ENCODE measurements at places on chromosomes 13 and 19.

- no peak for DNase-seq
These were observed 107.5 kb downstream of the KLF12 start for GRCh38 chr13:74026753-74027152.

- no peak for DNase-seq
These were observed 13.4 kb downstream of the LYL1 start for GRCh38 chr19:13089139-13089856.

DNA sequence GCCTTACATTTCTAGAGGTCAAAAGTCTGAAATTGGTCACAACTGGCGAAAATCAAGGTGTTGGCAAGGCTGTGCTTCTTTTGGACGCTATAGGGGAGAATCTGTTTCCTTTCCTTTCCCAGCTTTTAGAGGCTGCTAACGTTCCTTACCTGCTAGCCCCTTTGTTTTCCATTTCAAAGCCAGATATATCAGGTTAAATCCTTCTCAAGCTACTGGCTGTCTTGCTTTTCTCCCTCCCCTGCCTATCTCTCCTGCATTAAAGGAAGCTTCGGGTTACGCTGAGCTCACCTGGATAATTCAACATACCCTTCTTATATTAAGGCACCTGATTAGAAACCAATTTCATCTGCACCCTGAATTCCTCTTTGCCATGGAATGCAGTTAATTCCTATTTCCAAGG is 1569.7 kb upstream of the SLC10A2 start:
- no peak for DNase-seq

DNA sequence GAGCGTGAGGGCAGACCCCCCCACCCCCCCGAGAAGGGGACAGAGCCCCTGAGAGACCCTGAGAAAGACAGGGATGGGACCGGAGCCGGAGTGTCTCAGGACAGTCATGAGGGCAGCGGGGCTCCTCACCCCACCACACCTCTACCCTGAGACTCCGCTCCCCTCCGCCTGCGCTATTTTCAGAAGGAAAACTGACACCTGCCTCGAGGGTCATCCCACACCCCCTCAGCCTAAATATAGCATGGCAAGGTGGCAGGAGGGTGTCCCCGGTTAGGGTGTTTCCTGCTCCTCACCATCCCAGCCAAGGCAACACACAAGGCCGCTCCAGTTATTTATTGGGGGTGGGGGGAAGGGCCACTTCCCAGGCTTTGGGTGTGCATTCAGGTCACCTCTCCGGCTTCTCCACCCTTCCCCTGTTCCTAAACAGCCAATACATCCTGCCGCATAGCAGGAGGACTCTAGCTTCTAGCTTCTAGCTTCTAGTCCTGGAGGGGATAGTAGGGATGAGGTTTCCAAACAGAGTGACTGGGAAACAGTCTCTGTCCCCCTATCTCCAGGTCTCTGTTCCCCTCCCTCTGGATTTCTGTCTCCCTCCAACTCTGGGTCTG is 1.4 kb upstream of the NTF4 start:
- DNase-seq = no peak

GRCh38 chr13:111623208-111623607 is 302.8 kb downstream of the TEX29 start:
- no peak for DNase-seq

GRCh38 chr13:24033527-24034302 is 126.8 kb upstream of the SPATA13 start:
- no peak for DNase-seq

DNA sequence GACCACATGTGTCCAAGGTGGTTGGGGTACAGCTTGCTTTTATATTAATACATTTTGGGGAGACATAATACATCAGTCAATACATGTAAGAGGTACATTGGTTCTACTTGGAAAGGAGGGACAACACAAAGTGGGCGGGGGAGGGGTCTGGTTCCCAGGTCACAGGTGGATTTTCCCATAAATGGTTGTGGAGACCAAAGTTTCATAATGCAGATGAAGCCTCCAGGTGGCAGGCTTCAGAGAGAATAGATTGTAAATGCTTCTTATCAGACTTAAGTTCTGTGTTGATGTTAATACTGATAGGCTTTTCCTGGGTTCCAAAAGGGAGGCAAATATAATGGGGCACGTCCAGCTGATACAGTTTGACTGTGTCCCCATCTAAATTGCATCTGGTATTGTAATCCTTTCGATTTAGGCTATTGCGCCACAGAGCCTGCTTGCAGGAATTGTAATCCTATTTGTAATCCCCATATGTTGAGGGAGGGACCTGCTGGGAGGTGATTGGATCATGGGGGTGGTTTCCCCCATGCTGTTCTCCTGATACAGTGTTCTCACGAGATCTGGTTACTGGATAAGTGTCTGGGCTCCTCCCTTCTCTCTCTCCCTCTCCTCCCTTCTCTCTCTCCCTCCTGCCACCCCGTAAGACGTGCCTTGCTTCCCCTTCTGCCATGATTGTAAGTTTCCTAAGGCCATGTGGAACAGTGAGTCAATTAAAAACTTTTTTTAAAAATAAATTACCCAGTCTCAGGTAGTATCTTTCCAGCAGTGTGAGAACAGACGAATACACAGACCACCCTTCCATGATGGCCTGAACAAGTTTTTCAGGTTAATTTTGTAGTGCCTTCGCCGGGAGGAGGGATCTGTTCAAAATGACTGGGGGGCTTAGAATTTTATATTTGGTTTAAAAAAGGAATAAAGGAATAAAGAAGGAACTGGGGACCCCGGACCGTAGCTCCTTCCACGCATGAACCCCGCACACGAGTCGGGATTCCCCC is 44.9 kb downstream of the ZNF823 start:
- no peak for DNase-seq

GRCh38 chr19:51712461-51713081 is 11.2 kb downstream of the HAS1 start:
- no peak for DNase-seq

- peak; percentile 3 for DNase-seq
These were observed 12.8 kb upstream of the ZNF554 start for GRCh38 chr19:2806736-2807378.

- DNase-seq = no peak
These were observed 527.5 kb upstream of the NBEA start for GRCh38 chr13:34414616-34415015.

DNA sequence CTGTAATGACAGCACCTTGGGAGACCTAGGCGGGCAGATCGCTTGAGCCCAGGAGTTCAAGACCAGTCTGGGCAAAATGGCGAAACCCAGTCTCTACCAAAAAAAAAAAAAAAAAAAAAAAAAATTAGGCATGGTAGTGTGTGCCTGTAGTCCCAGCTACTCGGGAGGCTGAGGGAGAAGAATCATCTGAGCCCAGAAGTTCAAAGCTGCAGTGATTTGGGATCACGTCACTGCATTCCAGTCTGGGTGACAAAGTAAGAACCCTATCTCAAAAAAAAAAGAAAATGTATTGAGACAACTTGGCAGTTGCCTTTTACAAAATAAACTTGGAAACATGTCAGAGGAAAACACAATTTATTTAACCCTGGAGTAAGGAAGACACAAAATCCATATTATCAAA is 26.8 kb downstream of the RBM26 start:
- DNase-seq = no peak

GRCh38 chr19:3636962-3637361 is 10.4 kb upstream of the CACTIN start:
- DNase-seq = no peak

DNA sequence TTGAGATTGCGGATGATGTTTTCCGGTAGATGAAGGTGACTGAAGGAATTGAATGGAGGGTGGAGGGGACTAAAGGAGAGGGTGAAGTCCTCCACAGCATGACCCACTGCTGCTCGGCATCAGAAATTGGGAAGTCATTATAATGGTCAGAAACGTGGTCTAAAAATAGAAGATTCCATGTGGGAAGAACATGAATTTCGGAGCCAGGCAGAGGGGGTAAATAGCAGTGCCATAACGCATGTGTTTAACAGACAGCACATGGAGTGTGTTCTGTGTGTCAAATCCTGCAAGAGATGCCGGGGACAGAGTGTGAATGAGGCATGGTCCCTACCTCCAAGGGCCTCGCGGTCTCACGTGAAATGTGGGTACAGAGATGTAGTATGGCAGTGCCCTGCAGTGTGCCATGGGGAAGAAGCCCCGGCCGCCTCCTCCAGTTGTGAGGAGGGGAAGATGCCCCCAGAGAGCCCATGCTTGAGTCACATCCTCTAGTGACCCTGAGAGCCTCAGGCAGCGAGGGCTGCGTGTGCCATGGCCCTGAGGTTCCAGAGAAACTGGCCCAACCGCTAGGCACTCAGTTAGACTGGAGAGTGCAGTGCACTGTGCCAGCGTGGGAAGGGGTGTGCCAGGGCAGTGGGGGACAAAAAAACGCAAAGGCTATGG is 106.1 kb downstream of the COL4A2 start:
- DNase-seq = no peak

GRCh38 chr13:47679401-47679800 is 321.7 kb downstream of the SUCLA2 start:
- no peak for DNase-seq

DNA sequence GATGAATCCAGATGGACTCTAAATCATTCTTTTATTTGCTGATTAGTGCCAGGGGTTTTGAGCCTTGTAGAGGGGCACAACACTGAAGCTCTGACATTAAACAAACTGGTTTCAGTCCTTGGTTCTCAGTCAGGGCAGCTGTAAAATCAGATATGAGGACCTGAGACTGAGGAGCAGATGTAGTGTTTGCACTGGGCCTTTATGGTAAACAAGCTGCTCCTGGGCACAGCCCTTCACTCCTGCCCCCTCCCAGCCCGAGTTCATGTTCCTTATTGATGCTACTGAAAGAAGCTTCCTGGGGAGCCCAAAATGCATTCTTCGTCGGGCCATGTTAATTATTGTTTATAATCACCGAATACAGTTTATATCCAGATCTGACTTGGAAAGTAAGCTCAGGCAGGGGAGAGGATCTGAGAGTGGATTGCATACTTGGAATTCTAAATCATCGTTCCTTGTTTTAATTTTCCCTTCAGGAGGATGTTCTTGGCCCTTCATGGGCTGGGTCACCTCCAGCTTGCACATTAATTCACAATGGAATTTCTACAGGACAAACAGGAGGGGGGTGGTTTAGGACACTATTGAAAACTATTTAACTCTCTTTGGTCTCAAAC is 213.5 kb downstream of the FGF9 start:
- no peak for DNase-seq

DNA sequence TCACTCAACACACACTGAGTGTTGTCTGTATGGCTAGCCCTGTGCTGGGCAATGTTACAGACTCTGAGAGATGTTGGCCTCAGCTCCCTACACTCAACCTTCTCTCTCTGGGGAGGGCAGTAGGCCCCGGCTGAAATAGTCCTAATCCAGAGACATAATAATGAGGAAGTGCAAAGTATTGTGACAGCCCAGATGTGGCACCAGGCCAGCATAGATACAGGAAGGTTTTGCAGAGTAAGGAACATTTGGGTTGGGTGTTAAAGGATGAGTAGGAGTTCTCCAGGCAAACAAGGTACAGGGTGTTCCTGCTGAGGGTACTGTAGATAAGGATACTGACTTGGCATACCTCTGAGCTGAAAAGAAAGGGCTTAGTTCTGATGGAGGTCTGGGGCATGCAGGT is 2.4 kb downstream of the LIN7B start:
- DNase-seq = no peak

DNA sequence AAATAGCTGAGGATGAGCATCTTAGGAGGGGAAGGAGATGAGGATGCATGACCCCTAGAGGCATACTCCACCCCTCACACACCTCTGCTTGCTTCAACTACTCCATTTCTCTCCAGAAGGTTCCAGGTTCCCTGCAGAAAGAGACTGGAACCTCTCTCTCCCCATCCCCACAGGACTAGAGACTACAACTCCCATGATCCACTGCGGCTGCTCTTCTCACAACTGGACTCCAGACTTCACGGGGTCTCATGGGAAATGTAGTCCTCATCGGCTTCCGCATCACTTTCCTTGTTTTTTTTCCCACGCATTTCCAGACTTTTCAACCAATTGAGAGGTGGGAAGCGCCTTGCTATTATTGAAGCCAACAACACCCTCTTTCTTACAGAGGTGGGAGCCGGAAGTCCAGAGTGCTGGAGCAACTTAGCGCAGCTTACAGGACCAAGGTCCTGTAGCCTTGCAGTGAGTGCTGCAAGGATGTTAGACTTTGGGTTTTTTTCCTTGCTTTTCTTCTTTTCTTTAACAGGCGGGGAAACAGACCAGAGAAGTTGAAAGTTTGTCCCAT is 13.9 kb upstream of the CACNG6 start:
- no peak for DNase-seq

DNA sequence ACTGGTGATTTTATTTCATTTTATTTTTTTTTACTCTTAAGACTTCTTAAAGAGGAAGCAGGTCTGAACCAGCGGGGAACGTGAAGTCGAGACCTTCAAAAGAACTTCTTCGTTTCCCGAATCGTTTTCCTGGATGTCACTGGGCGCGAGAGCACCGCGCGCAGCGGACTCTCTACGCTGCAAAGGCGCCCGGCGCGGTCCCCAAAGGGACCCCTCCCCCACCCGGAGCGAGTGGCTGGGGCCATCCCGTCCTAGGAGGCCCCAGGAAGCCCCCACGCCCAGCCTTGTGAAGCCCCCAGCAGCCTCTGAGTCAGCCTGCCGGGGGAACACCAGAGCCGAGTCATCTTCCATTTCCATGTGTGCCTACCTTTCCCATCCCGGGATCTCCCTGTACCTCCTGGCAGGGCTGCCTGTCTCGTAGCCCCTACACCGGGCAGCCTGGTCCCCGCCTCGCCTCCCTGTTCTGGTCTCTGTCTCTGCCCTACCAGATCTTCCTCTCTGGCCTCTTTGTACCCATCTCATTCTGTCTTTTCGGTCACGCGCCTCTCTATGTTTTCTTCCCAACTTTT is 608 bp downstream of the CD70 start:
- DNase-seq = no peak

GRCh38 chr13:21637296-21637695 is 33.3 kb upstream of the MICU2 start:
- no peak for DNase-seq

DNA sequence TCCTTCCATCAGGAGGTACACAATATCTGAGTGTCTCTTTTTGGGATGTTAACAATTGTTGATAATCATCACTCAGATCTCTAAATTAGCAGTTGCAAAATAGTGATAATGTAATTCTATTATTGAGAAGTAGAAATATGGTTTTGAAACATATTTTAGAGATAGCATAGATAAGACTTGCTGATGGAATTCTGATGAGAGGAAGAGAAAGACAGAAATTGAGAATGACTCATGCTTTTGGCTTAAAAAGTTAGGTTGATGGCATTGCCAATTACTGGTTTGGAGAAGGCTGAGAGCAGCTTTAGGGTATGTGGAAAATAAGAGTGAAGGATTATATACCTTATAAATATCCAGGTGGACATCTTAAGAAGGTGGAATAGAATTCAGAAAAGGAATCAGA is 106.4 kb upstream of the EDNRB start:
- no peak for DNase-seq

- DNase-seq = no peak
These were observed 605 bp downstream of the TMEM255B start for GRCh38 chr13:113759525-113760137.

DNA sequence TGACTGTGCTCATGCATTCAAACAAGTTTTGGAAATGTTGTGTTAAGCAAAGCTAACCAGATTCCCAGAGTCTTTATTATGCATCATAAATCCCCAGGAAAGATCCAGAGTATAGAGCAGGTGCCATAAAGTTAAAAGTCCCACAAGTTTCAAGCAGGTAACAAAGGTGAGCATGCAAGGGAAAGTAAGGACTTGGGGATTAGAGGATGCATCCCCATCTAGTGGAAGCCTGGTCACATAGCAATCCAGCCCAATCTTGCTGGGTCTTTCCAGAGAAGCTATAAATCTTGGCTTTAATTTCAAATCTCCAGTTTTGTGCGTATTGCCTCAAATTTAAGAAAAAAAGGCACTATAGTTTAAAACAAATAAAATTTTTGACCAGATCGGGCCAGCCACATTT is 72.7 kb downstream of the ZNF254 start:
- no peak for DNase-seq

GRCh38 chr19:10412257-10412977 is 7.9 kb upstream of the PDE4A start:
- no peak for DNase-seq
